Urinary bladder (tissue), 4 donors: ENCODE measurements at places on chromosomes 2 and 18. TPM values are rescaled to one million over a fixed set of nuclear protein-coding genes. Genes with fewer than 3 reads are reported as not detected.

- no peak for DNase-seq
Measured at GRCh38 chr18:43751835-43752234, 474.5 kb upstream of the SYT4 start.

DNA sequence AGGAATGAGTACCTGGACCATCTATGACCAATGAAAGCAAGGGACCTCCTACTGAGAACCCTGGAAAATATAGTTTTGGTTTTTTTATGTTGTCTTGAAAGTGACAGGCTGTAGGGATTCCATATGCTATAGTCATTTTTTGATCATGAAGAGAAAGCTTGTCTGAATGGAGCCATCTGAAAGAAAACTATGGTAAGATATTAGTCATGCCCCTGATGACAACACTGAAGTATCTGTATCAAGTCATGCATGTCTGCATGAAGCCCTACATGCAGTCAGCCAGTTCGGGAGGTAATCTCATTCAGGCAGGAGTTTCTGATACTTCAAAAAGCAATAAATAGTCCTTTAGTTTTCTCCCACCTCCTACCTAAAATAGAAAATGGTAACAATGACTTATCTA is 1042.0 kb downstream of the DPP10 start:
- no peak for DNase-seq

- no peak for DNase-seq
Measured at GRCh38 chr2:230870544-230871360, 6.0 kb downstream of the ITM2C start.

- no peak for DNase-seq
Measured at GRCh38 chr18:52439457-52439856, 99.5 kb downstream of the DCC start.

- DNase-seq, result no peak
Measured at GRCh38 chr2:59789523-59789922, 763.9 kb downstream of the BCL11A start.

GRCh38 chr2:33321876-33322483 is 154.5 kb upstream of the RASGRP3 start:
- DNase-seq, result no peak

DNA sequence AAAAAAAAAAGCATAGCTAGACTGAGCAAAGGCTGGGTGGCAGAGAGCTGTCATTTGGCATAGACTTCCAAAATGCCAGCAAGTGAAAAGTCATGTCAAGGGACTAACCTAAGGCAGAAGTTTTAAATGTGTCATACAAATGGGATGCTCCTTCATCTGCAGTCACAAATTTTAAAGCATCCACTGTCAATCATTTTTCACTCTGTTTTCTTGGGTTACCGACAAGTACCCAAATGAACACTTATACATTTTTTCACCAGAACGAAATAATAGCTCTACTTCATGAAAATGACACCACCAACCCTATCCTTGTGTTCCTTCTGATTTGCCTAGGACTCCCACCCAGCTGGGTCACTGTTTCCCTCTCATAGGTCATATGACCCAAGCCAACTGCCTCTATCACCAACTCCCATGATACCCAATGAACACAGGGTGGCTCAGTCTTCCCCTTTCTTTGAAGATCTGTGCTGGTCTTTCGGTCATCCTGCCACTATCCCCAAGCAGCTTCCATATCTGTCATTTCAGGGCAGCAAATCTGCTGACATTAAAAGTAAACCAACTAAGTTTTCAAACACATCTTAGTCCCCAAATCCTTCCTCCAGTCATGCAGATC is 21.5 kb downstream of the KLF7 start:
- DNase-seq, result no peak

GRCh38 chr2:108988796-108989713 is at the start of gene EDAR:
EDAR (minus strand) TSS chr2:108989220; CDS start chr2:108931014, 58,206 bp downstream.
- no peak for DNase-seq

GRCh38 chr2:11830708-11831301 is 84.4 kb downstream of the LPIN1 start:
- no peak for DNase-seq

DNA sequence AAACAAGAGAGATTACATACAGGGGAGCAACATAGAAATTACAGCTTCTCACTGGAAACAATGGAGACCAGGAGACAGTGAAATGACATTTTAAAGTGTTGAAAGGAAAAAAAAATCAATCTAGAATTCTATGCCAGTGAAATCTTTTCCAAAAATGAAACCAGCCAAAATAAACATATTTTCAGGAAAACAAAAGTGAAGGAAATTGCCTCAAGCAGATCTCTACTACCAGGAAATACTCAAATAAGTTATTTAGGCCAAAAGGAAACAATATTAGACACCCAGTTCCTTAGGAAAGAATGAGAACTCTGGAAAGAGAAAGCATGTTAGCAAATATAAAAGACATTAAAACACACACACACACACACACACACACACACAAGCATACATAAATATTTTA is 339.9 kb upstream of the NCKAP5 start:
- no peak for DNase-seq

- no peak for DNase-seq
Measured at GRCh38 chr2:31404827-31405226, 9.7 kb downstream of the XDH start.

DNA sequence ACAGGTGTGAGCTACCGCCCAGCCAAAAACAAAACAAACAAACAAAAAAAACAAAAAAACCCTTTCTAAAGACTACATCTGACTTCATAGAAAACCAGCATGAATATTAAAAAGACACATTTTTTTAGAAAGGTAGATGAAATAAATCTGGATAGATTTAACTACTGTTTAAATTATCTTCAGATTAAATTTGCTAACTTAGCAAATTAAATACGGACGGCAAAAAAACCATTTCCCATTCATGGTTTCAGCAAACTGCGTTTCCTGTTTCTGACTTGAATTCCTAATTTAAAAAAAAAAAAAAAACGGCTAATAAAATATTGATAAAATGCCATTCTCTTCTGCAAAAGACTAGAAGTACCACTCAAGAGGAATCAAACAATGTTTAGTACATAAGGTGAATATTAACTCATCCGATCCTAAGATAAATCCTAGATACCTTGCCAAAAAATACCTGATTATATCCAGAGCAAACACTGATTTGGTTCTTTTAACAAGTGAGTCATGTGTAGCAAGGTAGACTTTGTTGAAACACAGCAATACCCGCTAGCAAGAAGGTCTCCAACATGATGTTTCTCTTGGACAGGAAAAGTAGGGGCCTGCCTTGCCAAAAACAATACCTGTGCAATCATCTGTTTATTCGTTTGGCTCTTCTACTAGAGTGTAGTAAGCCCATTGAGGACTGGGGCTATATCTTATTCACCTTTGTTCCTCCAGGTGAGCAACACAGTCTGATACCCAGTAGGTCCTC is 96.2 kb downstream of the BARD1 start:
- no peak for DNase-seq

DNA sequence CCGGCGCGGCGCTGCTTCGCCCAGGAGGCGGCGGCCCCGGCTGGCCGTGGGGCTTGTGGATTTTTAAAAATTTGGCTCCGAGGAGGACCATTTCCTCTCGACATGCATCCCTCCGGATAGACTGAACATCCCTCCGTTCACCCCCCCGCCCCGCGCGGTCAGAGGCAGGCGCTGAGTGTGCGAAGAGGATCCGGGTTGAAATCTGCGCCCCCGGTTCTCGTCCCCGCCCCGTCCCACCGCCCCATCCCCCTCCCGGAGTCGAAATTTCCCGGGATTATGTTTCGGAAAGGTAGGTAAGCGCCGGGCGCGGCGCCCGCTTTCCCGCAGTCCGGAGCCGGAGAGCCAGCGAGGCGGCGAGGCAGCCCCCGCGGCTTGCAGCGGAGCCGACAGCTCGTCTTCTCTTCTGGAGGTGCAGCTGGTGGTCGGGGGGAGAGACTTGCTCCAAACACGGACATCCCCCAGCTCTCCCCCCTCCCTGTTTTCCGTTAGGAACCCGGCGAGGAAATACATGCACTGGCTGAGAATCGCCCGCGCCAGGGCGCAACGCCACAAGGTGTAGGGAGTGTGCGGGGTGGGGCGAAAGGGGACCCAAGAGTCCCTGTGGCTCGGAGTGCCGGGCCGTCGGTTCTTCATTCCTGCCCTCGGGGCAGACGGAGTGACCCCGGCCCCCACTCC is at the start of gene PRKCE:
PRKCE (plus strand) TSS at position 261 of the 675 bp plus-strand sequence.
- DNase-seq, result no peak

GRCh38 chr18:35030277-35030989 is 10.8 kb upstream of the MAPRE2 start:
- DNase-seq, result no peak

GRCh38 chr2:118738524-118739308 is 108.7 kb downstream of the EN1 start:
- DNase-seq, result no peak

DNA sequence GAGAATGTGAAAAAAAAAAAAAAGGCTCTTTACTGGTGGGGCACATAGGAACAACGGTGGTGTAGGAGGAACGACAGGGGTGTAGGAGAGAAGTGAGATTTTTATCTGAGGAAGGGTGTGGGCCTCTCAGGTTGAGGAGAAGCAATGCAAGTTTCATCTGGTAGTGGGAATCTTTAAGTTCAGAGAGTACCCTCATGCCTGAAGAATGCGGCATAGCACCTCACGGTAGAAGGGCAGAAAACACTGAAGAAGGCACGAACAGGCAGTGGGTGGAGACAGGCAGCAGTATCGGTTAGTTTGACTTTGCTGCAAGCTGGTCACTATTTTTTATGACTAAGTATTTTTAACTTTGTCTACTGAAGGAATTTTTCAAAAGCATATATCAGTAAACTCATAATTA is 52.2 kb upstream of the TSPYL6 start:
- DNase-seq, result no peak

GRCh38 chr2:161370981-161371380 is 45.1 kb upstream of the TBR1 start:
- DNase-seq, result no peak

GRCh38 chr2:222423632-222424275 is 589 bp upstream of the SGPP2 start:
- DNase-seq, result no peak

DNA sequence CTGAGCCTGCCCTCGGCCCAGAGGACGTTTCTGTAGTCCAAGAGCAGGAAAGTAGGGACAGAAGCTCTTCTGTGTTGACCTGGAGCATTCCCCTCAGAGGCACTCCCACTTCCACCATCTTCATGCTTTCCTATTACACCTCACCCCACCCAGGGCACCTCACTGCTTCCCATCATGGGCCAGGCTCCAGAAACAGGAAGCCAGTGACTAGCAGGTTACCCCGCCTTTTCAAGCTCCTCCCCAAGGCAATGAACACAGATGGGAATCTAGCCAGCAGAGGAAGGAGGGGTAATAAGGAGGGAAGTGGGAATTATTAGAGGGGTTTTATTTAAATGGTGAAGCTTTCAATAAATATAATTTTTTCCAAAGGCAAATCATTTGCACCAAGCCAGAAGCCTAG is 308.8 kb upstream of the MGAT5 start:
- no peak for DNase-seq

DNA sequence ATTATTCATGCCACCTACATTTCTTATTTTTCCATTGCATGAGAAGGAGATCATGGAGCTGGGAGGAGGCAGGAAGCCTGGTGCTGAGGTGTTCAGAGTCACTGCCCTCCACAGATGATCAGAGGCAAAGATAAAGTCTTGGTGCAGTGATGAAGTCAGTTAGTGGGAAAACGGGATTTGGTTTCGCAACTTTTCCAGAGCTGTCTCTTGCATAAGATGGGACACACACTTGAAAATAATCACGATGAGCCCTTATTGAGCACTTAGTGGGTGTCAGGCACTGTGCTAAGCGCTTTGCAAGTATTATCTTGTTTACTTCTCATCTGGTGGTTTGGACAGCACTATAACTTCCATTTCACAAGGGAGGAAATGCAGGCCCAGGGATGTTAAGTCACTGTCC is 222.1 kb upstream of the SMAD2 start:
- no peak for DNase-seq

UGT1A10 gene
- not detected for total RNA-seq

FTCDNL1 gene
- 0.85 TPM for total RNA-seq

MROH2A gene
- total RNA-seq, result 0.32 TPM

GPD2 gene
- 56.0 TPM for total RNA-seq

RASGRP3 gene
- total RNA-seq, result 28.5 TPM

SERPINB11 gene
- total RNA-seq, result 3.5 TPM

TNFRSF11A gene
- 11.1 TPM for total RNA-seq

CABLES1 gene
- 14.6 TPM for total RNA-seq

UPP2 gene
- 0.16 TPM for total RNA-seq

TGFA gene
- total RNA-seq, result 4.1 TPM

RNF125 gene
- total RNA-seq, result 10.9 TPM

COBLL1 gene
- total RNA-seq, result 51.8 TPM

RAD51AP2 gene
- total RNA-seq, result 0.26 TPM
